ENCODE measurements at places on chromosomes 7 and 10.

DNA sequence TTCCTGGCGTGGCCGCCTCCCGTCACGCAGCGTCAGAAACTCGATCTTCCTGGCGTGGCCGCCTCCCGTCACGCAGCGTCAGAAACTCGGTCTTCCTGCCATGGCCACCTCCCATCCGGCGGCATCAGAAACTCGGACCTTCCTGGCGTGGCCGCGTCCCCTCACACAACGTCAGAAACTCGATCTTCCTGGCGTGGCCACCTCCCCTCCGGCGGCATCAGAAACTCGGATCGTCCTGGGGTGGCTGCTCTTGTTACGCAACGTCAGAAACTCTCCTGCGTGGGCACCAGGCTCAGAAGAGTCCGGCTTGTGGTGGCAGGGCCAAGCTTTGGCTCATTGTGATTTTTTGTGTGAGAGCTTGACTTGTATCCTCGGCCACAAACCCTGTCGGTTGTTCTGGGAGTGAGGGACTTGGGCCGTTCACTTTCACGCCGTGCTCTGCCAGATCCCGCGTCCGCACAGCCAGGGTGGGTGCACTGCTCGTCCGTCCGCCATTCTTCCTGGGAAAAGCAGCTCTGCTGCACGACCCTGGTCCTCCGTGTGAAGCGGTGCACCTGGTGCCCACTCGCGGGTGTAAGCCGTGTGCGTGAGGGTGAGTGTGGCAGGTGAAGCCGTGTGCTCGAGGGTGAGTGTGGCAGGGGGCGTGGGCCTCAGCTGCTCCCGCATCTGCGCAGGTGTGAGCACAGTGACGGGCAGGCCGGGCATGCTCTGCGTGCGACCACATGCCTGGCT is 49.4 kb upstream of the SUN1 start:
- DNase-seq = no peak

GRCh38 chr7:27112955-27113949 is 10.8 kb upstream of the HOXA2 start:
- DNase-seq = peak; percentile 59

GRCh38 chr7:32298408-32299132 is 191.6 kb downstream of the LSM5 start:
- DNase-seq = peak; percentile 44

DNA sequence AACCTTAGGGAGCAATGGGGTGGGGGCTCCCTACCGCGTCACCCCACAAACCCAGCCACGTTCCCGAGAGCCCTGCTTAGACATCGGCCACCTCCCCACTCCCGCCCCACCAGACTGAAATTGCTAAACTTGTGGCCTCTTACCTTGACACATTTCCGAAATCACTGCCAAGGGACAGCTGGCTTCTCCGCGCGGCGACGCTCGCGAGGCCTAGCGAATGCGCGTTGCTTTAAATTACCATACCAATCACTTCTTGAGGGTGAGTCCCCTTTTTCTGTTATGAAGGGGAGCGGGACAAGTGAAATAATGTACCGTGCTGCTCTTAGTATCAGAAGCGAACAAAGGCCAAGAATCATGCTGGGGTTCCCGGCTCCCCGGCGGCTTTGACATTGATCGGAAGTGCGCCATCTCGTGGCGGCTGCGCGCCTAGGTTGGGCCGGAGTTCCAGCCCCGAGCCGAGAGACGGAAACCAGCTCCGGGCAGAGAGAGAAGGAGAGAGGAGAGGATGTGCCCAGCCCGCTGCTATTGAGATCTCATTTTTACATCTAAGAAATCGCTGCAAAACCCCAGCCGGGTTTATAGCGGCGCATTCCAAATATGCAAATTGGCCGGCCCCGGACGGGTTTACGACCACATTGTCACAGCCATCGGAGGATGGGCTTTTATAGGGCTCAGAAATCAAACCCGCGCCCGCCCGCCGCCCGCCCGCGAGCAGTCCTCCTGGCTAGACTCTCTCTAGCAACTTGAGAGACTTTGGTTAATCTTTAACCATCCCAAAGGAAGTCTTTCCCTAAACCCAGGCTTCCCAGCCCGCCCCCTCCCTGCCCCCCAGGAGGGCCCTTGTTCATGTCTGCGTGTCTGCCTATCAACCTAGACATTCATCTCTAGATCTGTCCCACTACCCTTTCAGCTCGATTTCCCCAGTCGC is 5.3 kb downstream of the HOXA11 start:
- DNase-seq = peak; percentile 71

- no peak for DNase-seq
These were observed 97.1 kb downstream of the NKX6-2 start for GRCh38 chr10:132688580-132689420.

DNA sequence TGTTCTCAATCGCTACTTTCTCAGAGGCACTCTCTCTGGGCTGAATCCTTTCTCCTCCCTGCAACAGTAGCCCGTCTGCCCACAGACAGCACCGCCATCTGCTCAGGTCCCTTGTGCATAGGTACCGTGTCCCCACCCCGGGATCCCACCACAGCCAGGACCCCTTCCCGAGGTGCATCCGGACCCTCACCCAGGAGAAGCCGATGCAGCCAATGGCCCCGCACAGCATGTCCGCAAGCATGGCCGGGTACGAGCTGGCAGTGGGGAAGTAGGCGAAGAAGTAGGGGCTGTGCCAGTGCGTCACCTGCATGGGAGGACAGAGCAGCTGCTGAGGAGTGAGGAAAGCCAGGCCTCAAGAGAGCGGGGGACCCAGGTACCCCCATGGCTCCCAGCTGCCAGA is 25.5 kb downstream of the DDC start:
- DNase-seq = no peak

DNA sequence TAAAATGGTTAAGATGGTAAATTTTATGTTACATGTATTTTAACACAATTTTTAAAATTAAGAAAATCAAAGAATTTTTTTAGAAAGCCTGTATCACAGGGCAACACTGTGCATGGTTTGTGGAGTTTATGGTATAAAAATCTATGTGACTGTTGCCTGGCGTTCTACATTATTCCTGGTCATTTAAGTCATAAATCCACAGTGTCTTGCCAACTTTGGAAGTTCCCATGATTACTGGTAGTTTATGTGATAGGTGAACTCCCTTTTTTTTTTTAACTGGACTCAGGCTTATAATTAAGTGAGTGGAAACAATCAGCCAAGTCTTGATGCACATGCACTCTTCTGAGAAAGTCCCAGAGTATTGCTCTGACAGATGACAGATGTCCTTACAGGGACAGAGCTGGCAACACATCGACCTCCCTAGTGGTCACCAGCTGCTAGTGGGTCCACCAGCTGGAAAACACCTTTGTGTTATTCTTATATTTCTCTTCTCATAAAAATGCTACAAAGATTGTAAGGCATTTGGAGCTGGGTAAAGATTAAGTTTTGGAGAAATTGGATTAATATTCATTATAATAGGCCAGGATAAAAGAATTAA is 8.8 kb upstream of the STN1 start:
- no peak for DNase-seq

DNA sequence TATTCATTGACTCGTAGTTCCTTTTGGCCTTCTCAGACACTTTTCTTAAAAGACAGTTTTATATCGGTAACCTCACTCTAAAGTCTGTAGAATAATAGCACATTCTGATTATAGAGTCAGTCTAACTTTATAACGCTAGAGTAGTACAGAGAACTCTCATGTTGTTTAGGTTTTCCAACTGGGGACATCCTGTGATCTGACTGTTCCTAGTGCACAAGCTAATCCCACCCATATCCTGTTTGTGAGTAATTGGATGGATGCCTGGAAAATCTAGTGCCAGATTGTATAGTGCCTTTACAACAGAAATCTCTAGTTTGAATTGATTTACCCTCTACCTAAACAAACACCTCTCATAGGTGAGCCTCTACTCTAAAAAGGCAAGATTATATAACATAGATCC is 107.4 kb downstream of the ZEB1 start:
- no peak for DNase-seq

DNA sequence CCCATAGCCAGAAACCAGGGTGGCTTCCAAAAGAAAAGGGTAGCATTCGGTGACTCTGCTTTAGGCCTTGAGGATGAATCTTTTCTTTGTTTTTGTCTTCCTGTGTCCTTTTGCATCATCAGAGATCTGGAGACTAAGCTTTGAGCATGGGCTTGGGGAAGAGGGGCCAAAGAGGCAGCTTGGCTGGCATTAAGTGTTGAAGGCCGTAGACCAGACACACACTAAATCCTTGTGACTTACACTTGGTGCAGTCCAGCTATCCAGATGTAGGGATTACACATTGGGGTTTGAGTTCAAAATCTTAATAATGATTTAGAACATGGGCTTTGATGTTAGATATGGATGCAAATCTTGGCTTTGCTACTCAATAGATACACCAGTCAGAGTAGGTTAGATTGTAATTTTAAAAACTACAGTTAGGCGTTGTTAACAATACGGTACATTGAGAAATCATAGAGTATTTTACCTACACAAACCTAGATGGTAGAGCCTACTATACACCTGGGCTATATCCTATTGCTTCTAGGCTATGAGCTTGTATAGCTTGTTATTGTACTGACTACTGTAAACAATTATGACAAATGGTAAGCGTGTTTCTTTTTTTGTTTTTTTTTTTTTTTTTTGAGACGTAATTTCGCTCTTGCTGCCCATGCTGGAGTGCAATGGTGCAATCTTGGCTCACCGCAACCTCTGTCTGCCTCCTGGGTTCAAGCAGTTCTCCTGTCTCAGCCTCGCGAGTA is 3.5 kb downstream of the SEPTIN7 start:
- no peak for DNase-seq

GRCh38 chr7:43753843-43754242 is 4.6 kb upstream of the BLVRA start:
- DNase-seq = no peak

DNA sequence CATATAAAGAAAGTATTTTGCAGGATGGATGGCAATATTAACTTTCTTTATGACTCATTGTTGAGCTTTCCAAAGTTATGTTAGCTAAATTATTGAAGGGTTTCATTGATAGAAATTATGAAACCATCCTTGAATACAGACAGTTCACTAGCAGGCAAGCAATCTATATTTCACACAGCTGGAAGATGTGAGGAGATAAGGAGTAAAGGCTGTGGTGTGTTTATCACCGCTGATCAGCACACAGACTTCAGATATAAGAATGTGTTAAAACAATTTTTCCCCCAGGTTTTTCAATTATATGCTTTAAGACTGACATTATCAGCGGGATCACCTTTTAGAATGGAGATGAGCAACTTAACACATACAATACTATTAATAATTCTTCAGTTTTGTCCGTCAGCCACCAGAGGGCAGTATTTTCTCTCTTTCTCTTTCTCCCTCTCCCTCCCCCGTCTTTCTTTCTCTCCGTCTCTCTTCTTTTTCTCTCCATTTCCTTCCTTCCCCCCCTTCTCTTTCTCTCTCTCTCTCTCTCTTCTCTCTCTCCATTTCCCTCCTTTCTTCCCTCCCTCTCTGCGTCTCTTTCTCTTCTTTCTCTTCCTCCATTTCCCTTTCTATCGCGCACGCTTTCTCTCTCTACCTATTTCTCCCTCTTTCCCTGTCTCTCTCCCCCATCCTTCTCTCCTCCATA is 62.9 kb upstream of the FAM171A1 start:
- DNase-seq = no peak

- DNase-seq = no peak
These were observed 55.9 kb downstream of the FAM241B start for GRCh38 chr10:69685802-69686585.

DNA sequence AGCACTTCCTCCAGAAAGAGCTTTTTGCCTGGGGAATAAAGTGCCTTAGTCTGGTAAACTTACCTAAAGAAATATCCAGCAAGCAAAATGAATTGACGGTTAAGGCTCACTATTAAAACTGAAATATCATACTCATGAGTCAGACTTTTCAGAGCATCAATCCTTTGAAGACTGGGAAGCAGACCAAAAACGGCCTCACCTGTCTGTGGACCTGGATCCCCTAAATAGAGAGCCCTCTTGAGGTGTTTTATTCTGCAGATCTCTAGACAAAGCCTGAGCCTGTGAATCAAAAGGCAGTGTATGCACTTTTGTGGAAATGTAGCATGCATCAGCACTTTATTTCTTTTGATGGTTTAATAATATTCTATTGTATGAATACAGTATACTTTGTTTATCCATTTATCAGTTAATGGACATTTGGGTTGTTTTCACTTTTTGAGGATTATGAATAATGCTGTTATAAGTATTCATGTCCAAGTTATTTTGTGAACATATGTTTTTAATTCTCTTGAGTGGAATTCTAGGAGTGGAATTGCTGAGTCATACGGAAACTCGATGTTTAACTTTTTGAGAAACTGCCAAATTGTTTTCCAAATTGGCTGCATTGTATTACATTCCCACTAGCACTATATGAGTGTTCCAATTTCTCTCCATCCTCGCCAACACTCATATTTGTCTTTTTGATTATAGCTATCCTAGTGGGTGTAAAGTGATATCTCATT is 449.0 kb upstream of the IGFBP3 start:
- DNase-seq = no peak

- no peak for DNase-seq
These were observed 21.3 kb downstream of the GCK start for GRCh38 chr7:44167920-44168319.

GRCh38 chr10:57624066-57624465 is 643.6 kb downstream of the IPMK start:
- no peak for DNase-seq

- DNase-seq = peak; percentile 75
These were observed 96.3 kb downstream of the DNAJB6 start for GRCh38 chr7:157432957-157433576.

DNA sequence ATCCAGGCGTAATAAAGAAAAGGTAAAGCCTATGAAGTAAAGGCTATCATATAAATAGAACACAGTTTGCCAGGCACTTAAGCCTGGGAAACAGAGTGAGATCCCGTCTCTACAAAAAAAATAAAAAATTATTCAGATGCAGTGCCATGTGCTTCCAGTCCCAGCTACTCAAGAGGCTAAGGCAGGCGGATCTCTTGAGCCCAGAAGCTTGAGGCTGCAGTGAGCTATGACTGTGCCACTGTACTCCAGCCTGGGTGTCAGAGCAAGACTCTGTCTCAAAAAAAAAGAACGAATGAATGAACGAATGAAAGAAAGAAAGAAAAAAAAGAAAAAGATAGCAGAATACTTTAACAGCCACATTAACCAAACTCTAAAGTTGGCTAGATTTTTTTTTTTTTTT is 67.2 kb upstream of the MRLN start:
- no peak for DNase-seq

DNA sequence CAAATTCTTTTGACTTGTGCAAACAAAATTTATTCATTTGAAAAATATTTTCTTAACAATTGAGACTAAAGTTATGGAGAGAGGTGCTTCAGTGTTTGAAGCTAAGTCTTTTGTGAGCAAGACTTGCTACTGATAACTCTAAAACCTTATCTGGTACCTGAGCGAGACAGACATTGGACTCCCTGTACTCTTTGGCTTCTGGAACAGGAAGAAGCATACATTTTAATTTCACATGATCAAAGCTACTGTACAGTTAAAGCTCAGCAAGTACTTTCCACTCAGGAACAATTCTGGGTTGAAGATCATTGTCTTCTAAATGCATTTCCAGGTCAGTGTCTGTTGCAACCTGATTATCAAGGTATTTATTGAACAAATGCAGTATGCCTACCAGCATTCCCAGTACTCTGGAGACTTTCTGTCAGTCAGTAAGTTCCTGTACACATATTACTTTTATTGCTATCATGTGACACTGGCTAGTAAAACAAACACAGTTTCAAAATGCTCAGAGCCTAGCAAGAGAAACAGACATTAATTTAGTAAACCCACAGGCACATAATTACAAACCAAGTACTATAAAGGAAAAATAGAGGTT is 42.4 kb downstream of the CABCOCO1 start:
- DNase-seq = no peak
